ENCODE measurements at places on chromosomes 3 and 15.

DNA sequence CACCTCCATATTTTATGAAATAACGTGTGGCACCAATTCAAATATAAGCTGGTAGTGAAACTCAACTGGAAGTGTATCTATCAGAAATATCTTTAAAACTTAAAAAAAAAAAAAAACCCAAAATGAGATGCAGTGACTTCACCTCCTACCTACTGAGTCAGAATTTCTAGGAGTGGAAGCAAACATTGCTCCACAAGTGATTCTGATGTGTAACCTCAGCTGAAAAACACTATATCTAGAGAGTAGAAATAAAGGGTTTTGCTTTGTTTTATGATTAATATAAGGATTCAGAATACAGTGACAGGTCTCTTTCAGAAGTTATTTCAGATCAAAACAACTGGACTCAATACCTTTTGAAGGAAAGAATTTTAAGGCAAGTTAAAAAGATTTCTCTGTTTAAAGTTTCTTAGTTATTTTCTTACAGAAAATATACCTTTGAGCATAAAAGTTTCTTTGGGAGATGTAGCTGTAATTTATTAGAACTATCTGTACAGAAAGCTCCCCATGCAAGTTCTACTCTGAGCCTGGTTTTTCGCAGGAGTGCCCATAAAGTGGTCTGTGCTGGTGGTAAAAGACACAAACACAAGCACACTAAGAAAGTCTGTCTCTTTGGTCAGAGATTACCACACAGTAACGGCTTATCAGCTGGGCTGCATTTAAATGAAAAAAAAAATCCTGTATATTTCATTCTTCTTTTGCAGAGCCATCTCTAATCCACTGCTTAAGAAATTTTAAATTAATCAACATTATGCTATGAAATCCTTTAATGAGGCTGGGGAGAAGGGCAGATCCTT is 59.9 kb upstream of the PPIB start:
- DNase-seq: no peak

GRCh38 chr15:78999636-79000035 is 54.8 kb upstream of the CTSH start:
- DNase-seq: no peak

DNA sequence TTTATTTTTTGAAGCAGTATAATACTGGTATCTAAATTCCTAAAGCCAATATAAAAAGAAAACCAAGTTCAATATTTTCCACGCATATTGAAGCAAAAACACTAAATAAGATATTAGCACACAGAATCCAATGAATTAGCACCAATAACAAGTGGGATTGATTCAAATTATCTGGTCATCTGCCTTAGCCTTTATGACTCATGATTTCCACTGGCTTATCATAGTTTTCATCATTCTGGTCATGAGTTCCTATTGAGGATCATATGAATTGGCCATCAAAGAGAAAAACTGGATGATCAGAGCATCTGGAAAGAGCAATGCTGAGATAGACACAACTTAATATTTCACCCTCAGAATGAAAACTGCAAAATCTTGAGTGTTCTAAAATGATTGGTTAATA is 809.9 kb downstream of the MCTP2 start:
- DNase-seq: no peak

GRCh38 chr15:42069496-42070278 is 24.7 kb downstream of the PLA2G4D start:
- DNase-seq: no peak

- DNase-seq: no peak
These were observed 249.1 kb downstream of the UACA start for GRCh38 chr15:70514251-70514650.
